ENCODE measurements at places on chromosomes 3 and 15.

DNA sequence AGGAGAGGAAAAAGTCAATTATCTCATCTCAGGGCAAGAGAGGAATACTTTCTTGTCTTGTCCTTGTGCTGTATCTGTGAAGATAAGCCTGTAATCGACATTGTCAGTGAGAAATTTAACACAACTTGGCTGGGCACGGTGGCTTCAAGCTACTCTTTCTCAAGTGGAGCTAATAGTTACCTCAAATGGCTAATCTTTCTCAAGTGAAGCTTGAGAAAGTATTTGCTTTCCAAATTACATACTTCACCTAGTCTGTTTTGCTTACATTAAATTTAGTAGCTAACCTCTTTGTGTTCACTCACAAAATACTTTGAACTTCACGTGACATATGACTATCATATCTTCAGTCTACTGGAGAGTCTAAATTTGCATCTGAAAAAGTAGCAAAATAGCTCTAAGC is 48.3 kb upstream of the B3GALNT1 start:
- no peak for DNase-seq

- DNase-seq, result no peak
Measured at GRCh38 chr3:20185331-20185678, 701 bp downstream of the SGO1 start.

DNA sequence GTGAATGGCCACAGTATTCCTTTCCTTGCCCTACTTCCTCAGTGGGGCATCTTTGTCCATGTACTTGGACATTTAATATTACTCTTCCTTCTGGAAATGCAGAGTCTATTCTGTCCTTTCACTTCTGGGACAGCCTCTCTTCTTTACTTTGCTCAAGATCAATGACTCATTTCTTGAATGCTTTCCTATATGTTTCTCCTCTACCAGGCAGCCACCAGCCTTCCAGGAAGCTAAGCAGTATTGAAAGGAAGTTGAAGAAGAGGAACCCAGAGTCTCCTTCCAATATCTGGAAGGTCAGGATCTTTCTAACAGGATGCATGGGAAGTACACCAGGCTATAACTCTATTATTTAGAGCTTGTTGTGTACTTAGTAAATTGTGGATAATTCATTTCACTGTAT is 182.8 kb downstream of the CD47 start:
- no peak for DNase-seq

DNA sequence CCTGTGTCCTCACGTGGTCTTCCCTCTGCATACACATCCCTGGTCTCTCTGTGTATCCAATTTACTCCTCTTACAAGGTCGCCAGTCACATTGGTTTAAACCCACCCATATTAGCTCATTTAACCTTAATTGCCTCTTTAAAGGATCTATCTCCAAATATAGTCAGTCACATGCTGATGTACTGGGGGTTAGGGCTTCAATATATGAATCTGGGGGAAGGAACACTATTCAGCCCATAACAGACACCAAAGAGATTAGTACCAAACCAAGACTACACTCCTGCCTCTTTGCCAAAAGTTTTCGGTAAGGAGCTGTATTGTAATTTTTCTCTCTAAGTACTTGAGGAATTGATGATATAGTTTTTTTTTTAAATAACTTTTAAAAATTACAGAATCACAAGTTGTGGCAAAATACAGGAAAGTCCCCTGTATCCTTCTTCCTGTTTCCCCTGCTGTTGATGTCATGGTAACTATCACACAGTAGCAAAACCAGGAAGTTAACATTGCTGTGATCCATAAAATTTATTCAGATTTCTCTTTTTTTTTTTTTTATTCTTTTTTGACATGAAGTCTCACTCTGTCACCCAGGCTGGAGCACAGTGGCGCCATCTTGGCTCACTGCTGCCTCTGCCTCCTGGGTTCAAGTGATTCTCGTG is 67.8 kb downstream of the SLCO3A1 start:
- DNase-seq, result no peak

DNA sequence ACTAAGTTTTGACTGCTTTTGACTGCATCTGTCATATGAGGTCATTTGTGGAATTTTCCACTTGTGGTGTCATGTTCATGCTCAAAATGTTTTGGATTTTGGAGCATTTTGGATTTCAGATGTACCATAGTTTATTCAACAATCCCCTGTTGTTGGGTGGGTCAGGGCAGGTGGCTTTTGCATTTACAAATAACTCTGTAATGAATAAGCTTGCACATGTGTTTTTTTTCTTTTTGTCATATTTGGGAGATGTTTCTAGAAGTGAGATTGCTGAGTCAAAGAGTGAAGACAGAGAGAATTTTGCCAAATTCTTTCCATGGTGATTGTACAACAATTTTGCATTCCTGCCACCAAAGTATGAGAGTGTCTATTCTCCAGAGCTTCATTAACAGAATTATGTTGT is 62.4 kb upstream of the ADPGK start:
- no peak for DNase-seq

DNA sequence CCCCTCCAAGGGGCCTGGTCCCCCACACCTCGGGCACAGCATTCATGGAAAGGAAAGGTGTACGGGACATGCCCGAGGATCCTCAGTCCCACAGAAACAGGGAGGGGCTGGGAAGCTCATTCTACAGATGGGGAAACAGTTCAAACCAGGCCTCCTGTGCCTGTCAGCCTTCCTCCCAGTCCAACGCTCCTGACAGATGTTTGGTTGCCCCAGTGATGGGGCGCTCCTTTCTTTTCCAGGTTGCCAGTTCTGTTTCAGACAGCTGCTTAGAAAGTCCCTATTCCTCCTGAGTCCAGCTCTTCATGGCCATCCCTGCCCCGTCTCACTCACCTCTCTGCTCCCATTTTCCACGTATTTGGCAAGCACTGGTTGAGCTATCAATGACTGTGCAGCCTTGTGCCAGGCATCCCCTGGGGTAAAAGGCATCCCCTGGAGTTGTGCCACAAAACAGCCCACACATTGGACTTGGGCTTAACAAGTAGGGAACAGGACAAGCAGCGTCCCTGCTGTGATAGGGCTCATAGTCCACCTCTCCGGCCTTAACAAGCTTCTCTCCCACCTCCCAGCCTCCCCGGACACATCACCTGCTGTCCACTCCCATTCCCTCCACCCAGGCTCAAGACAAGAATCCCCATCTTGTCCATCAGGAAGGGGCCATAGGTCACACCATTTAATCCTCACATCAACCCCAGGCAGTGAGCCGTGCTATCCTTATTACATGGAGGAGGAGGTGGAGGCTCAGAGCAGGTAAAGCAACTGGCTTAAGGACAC is 6.6 kb downstream of the OXTR start:
- no peak for DNase-seq

- DNase-seq, result no peak
Measured at GRCh38 chr15:55118344-55118870, 78.3 kb downstream of the RSL24D1 start.

DNA sequence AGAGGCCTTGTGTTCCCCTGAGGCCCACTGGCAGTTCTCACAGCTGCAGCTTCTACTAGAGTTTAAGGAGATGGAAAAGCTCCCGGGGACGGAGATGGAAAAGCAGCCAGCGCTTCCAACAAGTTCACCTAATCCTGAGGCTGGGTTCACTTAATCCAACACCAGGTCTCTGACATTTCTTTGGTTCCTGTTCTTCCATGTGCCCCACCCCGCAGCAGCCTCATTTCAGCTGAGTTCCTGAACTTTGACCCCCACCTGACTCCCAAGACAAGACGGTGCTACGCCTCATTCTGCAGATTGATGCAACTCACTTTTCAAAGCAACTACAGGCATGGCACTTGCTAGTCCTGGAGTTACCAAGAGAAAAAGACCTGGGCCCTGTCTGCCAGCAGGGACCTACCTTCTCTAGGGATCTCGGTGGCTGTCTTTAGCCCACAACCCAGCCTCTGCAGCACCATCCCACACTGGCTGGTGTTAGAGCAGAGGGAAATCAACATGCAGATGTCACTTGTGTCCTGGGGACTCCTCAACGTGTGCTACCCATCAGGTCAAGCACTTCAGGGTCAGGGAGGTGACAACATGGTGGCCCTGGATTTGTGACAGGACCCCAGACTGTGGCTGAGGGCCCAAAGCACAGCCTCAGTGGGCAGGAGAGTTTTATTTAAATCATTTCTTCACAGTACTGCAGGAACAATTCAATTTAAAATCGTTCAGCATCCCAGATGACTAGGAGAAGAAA is 406.1 kb downstream of the VPS13C start:
- DNase-seq, result no peak

DNA sequence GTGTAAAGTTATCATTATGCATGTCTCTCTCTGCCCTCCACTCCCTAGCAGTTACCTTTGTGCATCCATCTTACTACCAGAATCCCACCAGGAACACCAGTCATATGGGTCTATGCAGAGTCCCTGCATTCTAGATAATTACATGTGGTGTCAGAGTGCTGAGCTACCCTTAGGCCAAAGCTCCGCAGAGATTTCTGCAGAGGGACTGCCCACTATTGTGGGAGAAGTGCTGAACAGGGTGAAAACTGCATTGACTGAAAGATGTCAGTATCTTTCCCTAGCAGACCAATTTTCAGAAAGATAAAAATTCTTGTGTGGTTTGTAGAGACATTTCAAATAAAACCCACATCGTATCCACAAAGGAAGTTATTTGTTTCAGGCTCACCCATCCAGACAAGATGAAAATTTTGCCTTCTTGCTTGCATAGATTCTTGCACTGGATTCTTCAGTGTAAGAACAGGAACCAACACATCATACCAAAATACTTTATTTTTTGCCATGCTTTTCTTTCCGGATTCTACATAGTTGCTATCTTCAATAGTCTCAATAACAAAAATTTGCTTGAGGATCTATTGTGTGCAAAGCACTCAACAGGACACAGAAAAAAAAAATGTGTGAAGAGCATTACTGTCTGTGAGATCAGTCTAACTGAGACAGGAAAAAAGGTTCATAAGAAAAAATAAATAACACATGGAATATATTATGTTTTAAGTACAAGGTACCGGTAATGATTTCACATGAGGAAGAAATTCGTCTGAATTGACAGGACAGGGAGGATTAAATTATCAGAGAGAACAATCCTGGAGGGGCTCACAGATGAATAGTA is 32.0 kb upstream of the CCDC80 start:
- DNase-seq, result no peak

DNA sequence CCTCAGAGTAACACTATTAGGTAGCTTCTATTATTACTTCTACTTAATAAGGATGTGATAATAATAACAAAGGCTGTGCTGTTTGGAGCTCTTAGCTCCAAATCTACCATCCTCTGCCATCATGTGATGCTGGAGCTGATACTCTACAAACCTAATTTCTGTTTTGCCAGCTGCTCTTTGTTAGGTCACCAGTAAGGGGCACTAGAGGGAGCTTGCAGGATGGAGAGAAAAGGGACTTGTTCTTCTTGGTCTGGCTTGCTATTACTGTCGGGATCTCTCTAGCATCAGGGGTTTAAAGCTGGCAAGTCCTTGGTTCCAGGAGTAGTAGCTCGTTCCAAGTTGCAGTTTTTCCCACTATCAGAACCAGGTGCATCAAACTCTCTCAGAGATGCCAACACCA is 194.9 kb upstream of the KBTBD8 start:
- no peak for DNase-seq

GRCh38 chr3:108953700-108954099 is at the start of gene GUCA1C:
Gene GUCA1C, minus strand, starts transcription at chr3:108953879. Its CDS starts 117 bp downstream, at chr3:108953762.
- no peak for DNase-seq

DNA sequence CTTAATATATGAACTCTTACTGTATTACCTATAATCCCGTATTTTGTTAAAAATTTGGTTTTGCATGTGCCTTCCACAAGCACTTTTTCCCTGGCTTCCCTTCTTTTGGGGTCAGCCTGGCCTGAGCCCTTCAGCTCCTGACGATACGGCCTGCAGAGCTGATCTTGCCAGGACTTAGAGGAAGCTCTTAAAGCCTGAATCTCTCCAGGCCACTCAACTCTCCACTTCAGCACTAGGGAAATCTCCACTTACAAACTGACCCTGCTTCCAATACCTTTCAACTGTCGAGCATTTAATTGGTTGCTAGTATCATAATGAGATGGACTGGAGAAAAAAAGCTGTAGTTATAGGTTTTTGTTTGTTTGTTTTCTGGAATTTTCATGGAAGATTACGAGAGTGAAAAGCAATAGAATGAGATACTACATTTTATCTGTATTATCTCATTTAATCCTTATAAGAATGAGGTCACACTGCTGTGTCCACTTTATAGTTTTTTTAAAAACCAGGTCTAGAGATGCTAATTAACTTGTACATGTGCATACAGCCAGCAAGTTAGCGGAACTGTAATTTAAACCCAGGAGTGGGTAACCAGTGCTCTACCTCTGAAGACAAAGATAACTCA is 54.8 kb downstream of the ZBTB38 start:
- no peak for DNase-seq

- DNase-seq, result no peak
Measured at GRCh38 chr15:29062179-29062591, 176.4 kb downstream of the APBA2 start.

- no peak for DNase-seq
Measured at GRCh38 chr3:72604328-72604727, 243.9 kb downstream of the SHQ1 start.
